ENCODE measurements at places on chromosomes 3 and 15.

GRCh38 chr3:94175677-94176076 lies 112.8 kb downstream of the NSUN3 start:
- no peak for DNase-seq

- DNase-seq, result no peak
Observed at GRCh38 chr3:85313380-85313779, 354.6 kb downstream of the CADM2 start.

DNA sequence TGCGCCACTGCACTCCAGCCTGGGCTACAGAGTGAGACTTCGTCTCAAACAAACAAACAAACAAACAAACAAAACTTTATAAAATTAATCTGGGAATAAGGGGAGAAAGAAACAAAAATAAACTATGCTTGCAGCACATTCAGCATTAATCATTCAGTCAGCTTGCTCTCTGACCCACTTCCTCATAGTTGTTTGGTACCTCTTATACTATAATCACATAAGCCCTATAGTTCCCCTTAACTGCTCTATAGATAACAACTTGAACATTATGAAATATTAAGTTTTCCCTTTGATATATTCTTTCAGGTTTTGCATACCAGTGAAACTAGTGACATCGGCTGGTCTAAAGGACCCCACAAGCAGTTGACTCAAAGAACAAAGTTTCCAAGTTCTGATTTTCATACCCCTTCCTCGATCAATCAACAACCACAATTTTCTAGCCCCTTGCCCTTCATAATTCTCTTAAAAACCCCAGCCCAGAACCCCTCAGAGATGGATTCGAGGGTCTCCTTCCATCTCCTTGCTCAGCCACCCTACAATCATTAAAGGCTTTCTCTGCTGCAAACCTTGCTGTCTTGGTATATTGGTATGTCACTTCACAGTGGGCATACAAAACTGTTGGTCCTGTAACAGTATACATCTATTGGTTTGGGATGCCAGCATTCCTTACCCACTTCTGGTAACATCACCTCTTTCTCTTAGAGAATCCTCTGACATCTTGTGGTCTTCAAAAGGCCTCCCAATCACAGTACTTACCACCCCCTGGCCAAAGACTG lies 26.4 kb downstream of the BCL2L10 start:
- DNase-seq, result no peak

DNA sequence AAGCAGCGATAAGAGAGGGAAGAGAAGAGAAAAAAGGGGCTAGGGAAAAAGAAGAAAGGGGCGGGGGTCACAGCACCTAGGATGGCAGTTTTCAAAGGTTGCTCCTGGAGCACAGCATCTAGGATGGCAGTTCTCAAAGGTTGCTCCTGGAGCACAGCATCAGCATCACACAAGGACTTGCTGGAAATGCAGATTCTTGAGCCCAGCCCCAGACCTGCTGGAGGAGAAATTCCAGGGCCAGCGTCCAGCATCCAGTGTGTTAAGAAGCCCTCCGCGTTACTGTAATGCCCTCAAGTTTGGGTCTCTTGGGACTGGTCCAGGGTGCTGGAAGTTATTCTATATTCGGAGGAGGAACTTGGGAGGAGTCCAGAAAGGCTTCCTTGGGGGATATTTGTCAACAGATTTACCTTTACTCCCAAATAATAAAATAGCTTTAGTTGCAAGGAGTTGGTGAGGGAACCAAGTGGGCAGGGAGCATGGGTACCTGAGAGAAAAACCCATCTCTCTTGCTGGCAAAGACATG lies 519.4 kb downstream of the SHQ1 start:
- DNase-seq, result no peak

DNA sequence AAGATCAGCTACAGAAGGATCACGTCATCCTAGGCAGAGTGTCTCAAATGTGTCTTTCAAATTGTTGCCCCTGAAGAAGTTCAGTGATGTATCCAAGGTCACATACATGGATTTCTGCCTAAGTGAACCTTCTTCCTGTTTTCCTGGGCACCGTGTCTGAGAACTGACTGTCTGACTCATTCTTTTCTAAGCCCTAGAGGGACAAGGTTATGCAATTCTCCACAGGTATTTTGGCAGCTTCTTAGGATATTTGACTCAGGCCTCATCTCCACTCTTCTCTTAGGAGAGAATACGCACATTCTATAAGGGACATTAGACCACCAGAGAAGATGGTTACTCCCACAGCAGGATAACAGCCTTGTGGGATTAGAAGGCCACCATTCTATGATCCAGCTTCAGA lies 391.9 kb upstream of the THBS1 start:
- no peak for DNase-seq

DNA sequence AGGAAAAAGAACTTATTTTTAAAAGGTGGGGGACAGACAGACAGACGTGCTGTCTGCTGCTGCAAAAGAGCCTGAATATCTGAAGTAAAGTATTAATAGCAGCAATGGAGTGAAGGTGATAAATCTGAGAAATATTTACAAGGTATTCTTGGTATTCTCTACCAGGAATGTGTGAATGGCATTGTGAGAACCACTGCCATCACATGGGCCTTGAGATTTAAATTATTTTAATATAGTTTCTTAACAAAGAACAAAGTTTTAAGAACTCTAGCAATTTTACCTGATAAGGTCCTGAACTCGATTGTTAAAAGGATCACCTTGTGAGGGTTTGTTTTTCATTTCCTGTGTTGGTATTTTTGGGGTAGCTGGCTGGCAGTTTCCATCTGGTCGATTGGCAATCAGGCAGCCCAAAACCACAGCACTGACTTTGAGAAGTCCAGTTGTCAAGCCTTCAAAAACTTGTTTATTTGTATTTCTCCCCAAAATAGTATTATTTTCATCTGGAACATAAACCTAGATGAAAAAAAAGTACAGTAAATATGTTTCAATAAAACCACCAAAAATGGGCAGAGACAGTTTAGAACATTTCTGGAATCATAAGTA lies 97.3 kb downstream of the ISL2 start:
- DNase-seq, result no peak

GRCh38 chr3:177350121-177350520 lies 152.8 kb upstream of the TBL1XR1 start:
- no peak for DNase-seq

GRCh38 chr3:56620371-56620770 lies 62.7 kb downstream of the TASOR start:
- no peak for DNase-seq

GRCh38 chr3:187976365-187976900 lies 177.5 kb upstream of the LPP start:
- peak; percentile 31 for DNase-seq

- no peak for DNase-seq
Observed at GRCh38 chr15:51307325-51307724, 31.1 kb downstream of the CYP19A1 start.

DNA sequence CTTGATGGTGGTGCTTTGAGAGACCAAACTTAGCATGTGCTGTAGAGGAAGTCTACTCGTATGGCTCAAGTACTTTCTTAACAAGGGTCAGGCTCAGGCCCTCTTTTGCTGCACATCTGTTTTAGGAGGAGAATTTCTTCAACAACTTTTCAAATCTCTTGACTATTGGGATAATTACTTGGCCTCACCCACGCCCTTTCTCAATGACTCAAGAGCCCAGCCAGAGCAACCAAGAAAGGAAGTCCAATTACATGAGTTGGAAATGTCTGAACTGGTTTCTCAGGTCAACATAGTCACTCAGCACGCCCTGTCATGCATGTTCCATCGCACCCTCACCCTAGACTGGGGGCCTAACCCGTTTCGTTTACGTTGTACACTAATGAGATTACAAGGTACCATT lies 44.8 kb upstream of the UMPS start:
- DNase-seq, result no peak

DNA sequence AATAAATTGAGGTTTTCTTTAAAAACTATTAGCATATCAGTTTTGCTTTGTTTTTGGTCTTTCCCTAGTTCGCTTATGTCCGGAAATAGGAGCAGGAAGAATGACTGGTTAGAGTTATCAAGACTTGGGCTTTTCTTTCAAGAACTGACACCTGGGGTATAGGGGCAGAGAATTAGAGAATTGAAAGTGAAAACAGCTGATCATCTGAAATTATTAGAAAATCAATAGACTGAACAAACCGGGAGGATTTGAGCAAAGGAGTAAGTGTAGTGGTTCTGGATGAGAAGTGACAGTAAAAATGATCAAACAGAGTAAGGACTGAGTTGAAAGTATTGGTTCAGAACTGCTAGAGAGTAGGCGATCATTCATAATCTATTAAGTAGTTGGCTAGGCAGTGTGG lies 6.0 kb downstream of the MINDY2 start:
- no peak for DNase-seq
